ENCODE measurements at places on chromosomes 7 and 10.

GRCh38 chr10:100743626-100744135, 1.7 kb upstream of the PAX2 start:
- DNase-seq, result no peak

DNA sequence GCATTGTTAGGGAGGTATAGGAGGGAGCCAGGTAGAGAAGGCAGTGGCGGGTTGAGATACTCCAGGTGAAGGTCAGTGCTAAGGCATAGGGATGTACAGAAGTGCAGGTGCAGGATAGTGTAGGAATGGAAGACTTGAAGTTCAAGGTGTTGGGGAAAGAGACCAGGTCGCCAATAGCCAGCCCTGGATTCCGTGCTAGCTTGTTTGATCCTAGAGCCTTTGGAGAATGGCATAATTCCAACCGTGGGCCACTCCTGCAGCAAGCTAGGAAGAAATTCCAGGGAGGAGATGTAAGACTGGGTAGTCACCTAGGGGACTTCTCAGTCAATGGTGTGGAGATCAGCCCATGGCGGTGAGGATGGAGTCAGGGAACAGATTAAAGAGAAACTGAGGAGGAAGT, 272.7 kb downstream of the RPS24 start:
- peak; percentile 45 for DNase-seq

GRCh38 chr7:121313220-121313792, 15.5 kb upstream of the WNT16 start:
- DNase-seq, result no peak

GRCh38 chr10:10038348-10038747, 979.3 kb upstream of the CELF2 start:
- DNase-seq, result no peak

GRCh38 chr10:76184647-76185046, 753.2 kb downstream of the LRMDA start:
- DNase-seq, result no peak

- DNase-seq, result no peak
Observed at GRCh38 chr7:28418966-28419365, 6.6 kb downstream of the CREB5 start.

DNA sequence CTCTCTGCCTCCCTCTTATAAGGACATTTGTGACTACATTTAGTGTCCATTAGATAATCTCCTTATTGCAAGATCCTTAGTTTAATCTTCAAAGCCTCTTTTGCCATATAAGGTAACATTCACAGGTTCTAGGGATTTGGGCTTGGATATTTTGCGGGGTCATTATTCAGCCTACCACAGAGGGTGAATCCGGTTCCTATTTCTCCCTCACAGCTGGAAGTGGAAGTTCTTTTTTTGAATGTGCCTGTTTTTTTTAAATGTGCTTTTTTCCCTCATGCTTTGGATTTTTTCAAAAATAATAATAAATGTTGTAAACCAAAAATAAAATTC, 17.1 kb upstream of the FAM221A start:
- DNase-seq, result no peak

DNA sequence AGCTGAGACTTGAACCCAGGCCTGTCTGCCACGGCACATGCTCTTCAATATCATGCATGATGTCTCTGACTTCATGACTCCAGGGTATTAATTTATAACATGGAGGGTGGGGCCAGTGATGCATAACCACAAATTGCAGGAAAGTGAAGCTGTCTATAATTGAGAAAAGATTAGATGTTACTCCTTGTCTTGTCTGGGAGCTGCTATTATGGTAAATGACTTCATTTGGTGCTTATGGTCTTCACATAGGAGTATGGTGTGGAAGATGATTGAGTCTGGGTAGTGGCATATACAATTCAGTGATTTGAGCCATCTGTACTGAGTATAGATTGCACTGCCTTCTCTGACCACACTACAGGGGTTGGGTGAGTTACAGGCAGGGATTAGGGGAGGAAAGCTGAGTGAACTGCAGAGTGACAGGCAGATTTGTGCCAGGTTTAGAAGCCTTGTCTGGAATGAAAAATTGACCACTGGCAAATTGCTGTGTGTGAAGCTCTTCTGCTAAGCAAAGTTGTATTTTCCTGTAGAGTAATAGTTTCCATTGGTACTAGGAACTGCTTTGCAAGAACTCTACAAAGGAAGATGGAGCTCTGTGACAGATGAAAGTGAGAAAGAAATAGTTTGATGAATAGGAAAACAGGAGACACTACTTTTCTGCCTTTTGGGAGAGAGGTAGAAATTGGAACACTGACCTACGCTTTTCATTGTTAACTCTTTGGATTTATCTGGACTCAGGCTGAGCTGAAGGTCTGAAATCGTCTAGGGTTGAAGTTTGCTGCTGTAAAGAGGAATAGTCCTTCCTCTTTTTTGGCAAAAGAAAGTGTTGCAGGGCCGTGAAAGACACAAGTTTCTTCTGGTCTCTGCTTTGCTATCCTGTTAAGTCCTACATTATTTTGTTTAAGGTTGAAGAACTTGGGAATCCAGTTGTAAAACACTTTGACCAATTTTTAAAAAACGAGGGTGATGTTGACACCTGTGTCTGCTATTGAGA, 2.7 kb downstream of the SND1 start:
- DNase-seq, result no peak
